Activated CD8-positive, alpha-beta memory T cell treated with anti-CD3 and anti-CD28 coated beads for 48 hours (primary cell): ENCODE measurements at places on chromosomes 1 and 21.
A peak's percentile ranks its signal among the peaks of the same experiment; 100 is the strongest.

- DNase-seq, result no peak
Observed at GRCh38 chr21:31713973-31714740, 17.8 kb downstream of the SCAF4 start.

GRCh38 chr1:68516066-68516465, 19.2 kb upstream of the DEPDC1 start:
- no peak for DNase-seq

DNA sequence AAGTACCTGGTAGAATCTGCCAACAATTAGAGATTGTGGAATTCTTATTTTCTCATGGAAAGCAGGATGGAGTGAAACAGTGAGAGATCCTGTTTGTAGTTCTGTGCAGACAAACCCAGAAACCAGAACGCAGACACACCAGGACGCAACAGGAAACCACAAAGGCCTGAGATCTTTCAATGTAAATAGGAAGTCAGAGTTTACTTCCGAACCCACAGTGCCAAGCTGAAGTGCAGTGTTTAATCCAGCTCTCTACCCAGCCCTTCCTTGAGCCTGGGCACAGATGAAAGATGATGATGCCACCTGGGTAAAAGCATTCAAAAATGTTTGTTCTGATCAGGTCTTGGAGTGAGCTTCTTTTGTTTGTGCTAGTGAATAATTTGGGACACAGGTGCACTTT, 244.2 kb upstream of the HOOK1 start:
- DNase-seq, result no peak

- DNase-seq, result no peak
Observed at GRCh38 chr1:244280859-244281258, 170.8 kb downstream of the ADSS2 start.

- DNase-seq, result peak; percentile 56
Observed at GRCh38 chr1:200888349-200888838, 6.3 kb upstream of the INAVA start.

GRCh38 chr21:45470773-45471524, 66.0 kb downstream of the COL18A1 start:
- no peak for DNase-seq

GRCh38 chr1:183688341-183689060, 35.4 kb upstream of the APOBEC4 start:
- DNase-seq, result no peak

GRCh38 chr1:82064691-82065090, 264.0 kb downstream of the ADGRL2 start:
- no peak for DNase-seq

- DNase-seq, result no peak
Observed at GRCh38 chr1:167685844-167686243, 35.9 kb upstream of the MPZL1 start.

DNA sequence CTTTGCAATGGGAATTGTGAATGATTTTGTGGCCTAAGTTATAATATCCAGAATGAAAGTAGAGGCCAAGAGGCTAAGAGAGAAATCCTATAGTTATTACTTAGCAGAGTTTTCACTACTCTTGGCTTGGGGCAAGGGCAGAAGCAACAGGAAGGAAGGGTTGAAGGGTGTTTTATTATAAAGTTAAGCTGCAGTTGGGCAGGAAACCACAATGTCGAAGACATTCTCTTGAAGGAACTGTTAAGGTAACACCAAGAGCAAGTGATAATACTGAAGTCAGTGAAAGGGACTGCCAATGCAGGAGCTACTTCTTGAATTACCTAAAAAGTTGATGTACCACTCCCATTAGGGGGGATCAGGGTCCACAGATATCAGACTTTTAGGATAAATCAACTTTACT, 8.3 kb downstream of the XCL2 start:
- DNase-seq, result no peak

- no peak for DNase-seq
Observed at GRCh38 chr1:226309398-226310244, 657 bp upstream of the LIN9 start.

- DNase-seq, result no peak
Observed at GRCh38 chr1:119373465-119373864, 4.9 kb downstream of the HAO2 start.

DNA sequence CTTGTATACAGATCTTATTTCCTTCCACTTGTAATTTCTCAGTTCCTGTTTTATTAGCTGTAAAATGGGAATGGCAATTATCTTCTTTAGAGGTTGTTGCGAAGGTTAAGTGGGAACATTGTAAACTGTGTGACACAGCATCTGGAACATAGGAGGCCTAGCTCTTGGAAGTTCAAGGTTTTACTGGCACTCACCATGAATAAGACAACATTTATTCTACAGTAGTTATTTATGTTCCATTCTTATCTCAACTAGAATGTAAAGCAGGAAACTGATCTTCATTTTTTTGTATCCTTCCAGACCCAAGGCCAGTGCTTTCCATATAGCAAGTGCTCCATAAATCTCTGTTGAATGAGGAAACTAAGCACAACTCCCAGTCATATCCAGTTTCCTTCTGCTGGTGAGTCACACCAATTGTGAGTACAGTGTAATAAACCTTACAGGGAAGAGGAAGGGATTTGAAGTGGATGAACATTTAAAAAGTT, 1.4 kb downstream of the BCL10 start:
- no peak for DNase-seq

DNA sequence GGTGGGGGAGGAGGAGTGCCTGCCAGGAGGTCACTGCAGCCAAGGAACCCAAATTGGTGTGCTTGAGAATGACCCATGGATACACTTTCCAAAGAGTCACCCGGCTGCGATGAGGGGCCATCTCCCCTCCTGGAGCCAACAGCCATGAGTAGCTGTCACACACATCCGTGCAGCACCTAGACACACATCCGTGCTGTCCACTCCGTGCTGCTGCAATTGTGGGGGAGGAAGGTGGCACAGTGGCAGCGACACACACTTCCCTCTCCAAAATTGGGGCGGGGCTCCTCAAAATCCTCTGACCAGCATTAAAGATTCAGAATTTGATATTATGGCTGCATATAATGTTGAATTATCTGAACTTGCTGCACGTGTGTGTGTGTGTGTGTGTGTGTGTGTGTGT, 15.8 kb downstream of the TP73 start:
- no peak for DNase-seq

- DNase-seq, result no peak
Observed at GRCh38 chr1:53686091-53686964, 52.6 kb downstream of the GLIS1 start.

GRCh38 chr21:44702973-44703730, 6.2 kb downstream of the KRTAP10-12 start:
- DNase-seq, result no peak

DNA sequence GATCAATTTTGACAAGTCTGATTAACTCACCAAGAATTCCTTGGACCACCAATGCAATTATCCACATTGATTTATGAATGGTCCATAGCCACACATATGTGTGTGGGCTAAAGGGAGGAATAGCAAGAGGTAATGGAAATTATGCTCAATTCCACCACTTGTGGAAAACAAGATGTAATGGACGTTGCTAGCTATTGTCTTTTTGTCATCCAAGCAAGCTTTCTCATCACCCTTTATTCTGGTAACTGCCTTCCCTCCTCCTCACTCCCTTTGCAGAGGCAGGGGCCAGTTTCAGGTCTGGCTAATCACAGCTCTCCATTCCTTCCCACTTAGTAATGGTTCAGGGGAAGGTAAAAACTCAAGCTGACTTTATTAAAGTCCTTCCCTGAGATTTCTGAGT, 24.7 kb upstream of the RAB3GAP2 start:
- DNase-seq, result no peak

DNA sequence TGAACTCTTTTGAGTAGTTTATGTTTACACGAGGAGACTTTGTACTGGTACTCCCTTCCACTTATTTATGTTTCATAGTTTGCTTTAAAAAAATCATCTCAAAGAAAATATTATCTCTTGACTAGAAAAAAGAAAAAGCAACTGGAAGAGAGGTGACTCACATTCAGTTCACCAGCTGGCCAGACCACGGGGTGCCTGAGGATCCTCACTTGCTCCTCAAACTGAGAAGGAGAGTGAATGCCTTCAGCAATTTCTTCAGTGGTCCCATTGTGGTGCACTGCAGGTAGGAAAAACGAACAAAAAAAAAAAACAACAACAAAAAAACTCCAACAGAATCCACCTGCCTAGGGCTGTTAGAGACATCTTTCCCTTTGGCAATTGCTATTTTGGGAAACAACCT, 102.9 kb downstream of the PTPRC start:
- DNase-seq, result no peak

- no peak for DNase-seq
Observed at GRCh38 chr1:59124166-59124565, 172.7 kb upstream of the FGGY start.

DNA sequence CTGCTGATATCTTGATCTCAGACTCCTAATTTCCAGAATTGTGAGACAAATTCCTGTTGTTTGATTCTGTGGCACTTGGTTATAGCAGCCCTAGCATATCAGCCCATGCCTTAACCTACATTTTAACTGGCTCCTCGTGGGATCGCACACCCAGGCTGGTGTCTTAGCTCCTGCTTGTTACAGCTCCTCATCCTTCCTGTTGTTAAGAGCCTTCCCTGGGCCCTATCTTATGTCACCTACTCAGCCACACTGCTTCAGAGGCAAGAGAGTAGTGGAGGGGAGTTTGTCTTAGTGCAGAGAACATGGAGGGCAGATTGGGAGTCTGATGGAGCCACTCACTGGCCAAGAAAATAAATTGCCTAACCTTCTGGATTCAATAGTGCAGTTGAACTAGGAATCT, 131.0 kb downstream of the ROR1 start:
- no peak for DNase-seq

DNA sequence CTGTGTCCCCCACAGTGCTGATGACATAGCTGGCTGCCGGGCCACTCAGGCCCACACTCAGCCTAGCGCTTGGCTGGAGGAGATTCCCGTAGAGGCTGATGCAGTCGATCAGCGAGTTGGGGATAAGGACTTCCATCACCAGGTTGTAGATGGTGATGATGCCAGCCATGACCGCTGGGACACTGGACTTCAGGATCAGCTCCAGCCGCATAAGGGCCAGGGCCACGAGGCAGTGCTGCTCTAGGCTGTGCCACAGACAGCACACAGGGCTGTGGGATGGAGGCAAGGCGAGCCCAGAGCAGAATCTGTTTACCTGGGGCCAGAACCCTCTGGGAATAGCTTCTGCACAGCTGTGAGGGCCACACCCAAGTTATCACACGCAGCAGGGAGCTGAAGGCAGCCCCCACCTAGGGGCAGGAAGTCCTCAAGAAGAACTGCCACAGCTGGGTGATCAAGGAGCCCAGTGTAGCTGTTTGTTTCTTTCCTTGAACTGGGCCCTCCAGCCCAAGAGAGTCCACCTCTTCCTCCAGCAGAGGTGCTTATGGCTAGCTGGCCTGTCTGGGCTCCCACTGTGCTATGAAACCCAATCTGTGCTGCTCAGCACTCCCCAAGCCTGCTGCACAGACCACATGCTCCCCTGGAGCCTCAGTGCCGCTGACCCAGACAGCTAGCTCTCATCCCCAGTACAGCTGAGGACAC, 6.2 kb downstream of the SLC2A1 start:
- no peak for DNase-seq

- no peak for DNase-seq
Observed at GRCh38 chr1:92951141-92951582, 10.1 kb downstream of the DIPK1A start.

DNA sequence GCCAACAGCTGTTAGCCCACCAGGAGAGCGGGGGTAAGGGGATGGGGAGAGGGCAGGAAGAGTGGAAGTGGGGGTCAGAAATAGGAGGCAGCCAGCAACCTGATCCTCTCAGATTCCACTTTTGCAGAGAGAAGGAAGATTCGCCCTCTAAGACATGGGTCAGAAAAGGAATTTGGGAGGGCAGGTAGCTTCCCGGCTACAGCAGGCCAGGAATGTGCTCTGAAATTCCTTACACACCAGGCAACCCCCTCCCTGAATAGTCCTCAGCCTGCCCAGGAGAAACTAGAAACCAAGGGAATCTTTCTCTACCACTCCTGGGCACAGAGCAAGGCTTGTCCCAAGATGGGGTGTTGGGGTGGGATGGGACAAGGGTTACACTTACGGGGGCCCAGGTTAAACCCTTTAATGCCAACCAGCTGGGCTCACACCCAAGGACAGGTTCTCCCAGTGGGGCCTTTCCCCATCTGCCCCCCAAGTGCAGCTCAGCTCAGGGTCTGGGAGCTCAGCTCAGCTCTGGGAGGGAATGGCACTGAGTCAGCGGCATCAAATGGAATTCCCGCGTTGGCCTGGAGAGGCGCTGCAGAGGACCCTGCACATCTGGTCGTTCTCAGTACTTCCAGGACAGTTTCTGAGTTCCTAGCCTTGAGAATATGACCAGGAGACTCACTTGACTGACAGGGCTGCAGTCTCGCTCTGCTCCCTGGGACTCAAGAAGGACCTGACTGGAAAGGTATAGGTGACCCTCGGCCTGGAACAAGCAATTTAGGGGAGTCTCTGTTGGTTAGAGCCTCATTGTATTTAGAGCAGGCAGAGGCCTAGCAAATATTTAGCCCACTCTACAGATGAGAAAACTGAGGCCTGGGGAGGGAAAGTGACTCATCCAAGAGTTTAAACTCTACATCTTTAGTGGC, 761 bp downstream of the TNNT2 start:
- DNase-seq, result no peak

- DNase-seq, result no peak
Observed at GRCh38 chr21:35478161-35479064, 429.3 kb upstream of the RUNX1 start.

GRCh38 chr1:183619781-183620180, 15.8 kb downstream of the ARPC5 start:
- no peak for DNase-seq

DNA sequence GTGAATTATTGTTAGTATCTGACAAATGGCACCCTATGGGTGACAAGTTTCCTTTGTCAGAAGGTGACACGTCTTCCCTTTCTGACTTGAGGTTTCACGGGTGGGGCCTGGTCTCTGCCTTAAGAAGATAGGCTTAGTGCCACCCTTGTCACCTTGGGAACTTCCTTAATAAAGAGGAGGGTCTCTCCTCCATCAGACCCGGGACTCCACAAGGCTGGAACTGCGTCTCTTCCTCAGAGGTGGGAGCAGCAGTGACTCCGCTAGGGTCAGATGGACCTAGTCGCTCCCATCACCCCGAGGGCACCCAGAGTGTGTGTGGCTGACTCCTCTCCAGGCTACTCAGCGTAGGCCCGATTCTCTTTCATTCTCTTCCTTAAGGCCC, 774 bp upstream of the WDTC1 start:
- peak; percentile 8 for DNase-seq

DNA sequence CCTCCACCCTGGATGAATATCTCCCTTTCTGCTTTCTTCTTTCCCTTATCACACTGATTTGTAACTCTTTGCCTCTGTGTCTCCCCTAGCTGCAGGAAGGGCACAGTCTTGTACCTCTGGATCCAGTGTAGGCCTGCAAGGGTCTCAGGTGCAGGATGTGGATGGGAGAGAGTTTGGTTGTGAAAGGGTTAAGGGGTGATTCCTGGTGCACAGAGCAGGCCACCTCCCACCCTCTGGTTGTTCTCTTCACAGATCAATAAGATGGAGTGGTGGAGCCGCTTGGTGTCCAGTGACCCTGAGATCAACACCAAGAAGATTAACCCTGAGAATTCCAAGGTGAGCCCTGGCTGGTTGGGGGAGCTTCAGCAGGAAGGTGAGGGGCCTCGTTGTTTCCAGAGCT, 15.1 kb downstream of the KDF1 start:
- DNase-seq, result no peak
